ENCODE measurements at places on chromosomes 12 and 14.

DNA sequence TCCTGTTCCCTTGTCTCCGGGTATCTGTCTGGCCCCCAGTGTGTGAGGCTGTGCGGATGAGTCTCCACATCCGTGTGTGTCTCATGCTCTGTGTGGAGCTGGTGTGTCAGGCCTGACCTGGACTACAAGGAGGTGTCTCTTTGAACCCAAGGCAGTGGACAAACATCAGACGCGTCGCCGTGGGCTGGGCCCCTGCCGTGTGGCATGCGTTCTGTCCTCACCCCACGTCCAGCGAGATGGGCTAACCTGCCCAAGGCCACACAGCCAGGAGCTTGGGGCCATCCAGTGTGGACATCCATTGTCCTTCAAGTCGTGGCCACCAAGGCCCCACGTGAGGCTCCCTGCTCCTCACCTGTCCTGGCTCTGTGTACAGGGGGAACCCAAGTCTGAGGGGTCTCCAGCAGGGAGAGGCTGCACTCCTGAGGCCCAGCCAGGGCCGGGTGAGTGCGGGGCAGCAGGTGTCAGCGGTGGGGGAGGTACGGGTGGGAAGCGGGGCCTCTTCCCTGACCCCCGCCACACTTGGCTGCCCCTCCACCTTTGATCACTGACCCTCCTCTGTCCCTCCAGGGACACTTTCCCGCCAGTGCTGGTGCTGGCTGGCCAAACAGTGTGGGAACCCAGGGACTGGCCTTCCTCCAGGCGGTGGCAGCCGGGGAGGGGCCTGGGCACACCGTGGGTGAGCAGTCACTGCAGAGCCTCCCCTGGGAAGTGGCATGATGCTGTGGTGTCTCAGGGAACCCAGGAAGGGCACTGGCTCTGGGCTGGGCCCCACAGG lies 48.5 kb downstream of the CYP46A1 start:
- DNase-seq = no peak

DNA sequence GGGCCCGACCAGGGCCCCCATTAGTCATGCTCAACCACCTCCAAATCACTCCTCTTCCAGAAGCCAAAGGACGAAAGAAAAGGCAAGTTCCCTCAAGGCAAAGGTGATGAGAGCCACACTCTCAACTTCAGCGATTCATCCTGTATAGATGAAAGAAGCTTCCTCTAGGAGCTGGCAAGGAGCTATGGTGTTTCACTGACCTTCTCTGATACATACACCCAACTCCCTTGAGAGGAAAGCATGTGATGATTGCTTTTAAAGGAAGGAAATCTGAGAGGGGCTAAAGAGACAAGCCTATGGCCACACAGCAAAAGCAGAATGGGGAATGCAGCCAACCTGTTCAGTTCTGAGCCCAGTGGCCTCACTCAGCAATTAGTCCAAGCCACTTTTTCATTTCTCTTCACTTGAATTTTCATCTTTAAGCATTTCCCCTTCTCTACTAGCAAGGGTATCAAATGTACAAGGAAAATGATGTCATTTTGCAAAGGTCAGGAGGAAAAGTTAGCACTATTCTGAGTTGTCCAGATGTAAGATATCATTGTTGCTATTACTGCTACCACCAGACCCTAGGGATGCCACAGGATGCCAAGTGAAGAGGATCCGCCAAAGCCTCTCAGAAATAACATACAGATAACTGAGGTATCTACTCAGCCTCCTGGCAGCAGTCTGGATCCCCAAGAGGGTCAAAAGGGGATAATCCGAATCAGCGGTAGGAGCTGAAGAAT lies 82.5 kb downstream of the MAP3K9 start:
- no peak for DNase-seq

DNA sequence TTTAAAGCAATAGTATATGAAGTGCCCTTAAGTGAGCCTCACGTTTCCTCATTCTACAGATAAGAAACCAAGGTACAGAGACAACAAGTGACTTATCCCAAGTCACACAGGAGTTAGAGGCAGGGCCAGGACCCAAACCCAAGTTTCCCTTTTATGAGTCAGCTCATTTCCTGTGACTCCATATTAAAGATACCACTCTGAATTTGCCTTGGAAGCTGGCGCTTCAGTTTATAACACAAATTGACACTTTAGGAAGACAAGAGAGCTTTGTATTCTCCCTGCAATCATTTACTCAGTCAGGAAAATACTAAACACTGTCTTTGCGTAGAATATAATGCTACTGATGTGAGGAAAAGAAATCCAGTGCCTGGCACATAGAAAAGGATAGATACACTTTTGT lies 43.2 kb downstream of the MYBPC1 start:
- no peak for DNase-seq

DNA sequence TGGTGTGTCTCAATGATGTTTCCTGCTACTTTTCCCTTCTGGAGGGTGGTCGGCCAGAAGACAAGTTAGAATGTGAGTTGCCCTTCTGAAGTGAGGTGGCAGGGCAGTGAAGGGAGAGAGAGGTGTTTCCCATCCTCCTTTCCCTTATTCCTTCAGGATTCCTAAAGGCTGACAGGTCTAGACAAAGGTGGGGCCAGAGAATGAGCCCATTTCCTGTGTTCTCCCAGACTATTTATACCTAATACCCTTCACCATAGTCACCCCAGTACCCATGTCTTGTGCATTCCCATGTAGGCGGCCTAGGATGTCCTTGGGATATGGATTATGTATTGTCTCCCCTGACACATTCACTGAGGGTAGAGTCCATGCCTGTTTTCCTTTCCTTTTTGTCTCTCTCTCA lies 7.0 kb downstream of the DGKA start:
- no peak for DNase-seq

DNA sequence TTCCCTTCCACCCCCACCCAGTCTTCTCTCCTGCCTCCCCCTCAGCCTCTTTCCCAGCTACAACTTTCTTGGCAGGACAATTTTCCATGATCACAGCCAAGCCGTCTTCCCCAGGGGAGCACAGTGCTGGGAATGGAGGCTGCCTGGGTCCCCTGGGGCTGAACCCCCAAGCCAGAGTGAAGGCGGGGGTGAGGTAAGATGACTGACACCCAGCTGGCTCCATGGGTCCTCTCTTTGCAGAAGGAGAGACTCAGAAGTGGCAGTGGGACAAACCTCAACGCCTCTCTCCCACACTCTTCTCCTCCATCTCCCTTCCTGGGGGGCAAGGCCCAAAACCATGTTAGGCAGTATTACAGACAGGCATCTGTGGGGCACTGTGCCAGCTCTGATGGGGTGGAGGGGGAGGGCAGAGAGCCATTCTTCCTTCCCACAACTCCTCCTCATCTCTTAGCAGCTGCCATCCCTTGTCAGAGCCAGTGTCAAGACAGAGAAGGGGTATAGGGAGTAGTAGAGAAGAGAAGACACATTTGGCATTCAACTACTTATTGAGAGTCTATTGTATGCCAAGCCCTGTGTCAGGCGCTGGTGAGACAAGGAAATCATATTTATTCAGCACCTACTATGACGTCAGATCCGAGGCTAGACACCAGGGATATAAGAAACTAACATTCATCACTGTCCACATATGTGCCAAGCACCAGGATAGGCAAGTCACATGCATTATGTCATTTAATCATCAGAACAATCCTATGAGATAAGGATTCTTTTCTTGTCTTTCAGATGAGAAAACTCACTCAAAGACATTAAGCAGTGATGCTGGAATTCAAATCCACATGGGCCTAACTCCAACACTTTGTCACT lies 3.6 kb downstream of the ITGA7 start:
- no peak for DNase-seq

DNA sequence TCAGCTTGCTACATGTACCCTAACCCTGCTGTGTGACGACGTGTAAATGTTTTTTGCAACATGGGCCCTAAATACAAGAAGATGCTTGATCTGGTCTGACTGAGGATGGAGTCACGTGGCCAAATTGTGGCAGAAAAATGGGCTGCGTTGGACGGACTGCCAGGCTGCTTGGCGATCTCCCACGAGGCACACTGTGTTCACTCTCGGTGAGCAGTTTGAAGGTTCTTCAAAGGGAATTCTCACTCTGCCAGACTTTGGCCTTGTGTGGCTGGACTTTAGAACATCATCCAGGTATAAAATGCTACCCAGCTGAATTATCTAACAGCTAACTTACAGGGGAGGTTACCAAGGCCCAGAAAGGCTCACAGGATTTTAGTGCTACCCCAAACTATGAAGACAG lies 85.1 kb downstream of the KDM2B start:
- no peak for DNase-seq

Measured in stimulated activated CD8-positive, alpha-beta memory T cell treated with anti-CD3 and anti-CD28 coated beads, Interleukin-4, amount 100 ng/mL, for 4 hours (primary cell).